GM03348 (cell line): ENCODE measurements at places on chromosomes 13 and 19.

DNA sequence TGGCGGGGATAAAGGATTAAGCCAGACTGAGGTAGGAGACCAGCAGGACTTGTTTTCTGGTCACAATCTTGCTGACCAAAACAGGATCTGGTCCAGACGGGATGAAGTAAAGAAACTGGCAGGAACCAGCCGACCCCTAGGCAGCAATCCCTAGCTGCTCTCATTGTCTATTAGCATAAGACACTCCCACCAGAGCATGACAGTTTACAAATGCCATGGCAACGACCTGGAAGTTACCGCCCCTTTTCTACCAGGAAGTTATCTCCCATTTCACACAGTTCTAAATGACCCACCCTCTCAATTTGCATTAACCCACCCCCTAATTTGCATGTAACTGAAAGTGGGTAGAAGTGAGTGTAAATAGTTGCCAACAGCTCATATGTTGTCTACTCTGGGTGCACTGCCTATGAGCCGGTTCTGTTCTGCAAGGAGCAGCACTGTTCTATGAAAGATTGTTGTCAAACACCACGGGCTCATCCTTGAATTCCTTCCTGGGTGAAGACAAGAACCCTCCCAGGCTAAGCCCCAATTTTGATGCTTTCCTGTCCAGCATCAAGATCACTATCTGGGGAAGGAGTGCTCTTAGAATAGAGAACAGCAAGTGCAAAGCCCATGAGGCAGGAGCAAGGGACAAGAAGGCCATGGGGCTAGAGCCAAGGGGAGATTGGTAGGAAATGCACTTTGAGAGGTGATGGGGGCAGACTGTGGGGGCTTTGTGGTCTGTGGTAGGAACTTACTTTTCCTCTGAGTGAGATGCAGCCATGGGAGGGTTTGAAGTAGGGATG, 13.9 kb upstream of the FBXO27 start:
- no peak for DNase-seq

- no peak for DNase-seq
These were observed at the start of gene CFD for GRCh38 chr19:858868-859843. Gene CFD, plus strand, starts transcription at chr19:859664. Its CDS starts 26 bp downstream, at chr19:859690.

GRCh38 chr19:32976223-32976805, 4.3 kb downstream of the FAAP24 start:
- peak; percentile 76 for DNase-seq

- DNase-seq, result peak; percentile 30
These were observed 33.8 kb upstream of the SGCG start for GRCh38 chr13:23146811-23147625.

DNA sequence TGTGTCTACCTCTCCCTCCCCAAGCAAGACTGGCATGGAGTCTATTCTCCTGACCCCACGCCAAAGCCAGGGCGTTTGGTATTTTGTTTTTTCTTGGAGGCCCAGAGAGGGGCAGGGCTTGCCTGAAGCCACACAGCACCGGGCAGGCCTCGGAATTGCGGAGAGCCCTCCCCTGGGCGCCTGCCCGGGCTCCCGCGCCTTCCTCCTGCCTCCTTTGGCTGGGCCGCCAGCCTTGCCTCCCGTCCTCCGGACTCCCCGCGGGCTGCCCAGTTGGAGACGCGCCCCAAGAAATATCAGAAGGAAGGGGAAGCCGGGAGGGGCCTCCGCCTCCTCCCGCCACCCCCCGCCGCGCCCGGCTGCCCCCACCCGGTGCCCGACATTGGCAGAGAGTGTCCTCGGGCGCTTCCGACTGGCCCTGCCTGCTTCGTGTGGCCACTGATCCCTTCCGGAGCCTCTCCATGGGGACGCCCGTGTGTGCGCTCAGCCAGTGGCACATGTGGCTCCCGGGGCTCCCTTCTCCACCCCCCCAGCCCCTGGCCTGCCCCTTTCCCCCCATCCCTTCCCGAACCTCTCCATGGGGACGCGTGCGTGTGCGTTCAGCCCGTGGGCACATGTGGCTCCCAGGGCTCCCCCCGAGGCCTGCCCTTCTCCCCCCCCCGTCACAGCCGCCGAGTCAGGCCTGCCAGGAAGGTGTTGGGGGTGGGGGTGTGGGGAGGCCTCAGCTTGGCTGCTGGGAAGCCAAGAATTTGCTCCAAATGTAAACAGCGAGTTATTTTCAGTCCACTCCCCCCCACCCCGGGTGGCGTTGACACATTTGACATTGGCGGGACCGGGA, 37.3 kb downstream of the NFIC start:
- peak; percentile 95 for DNase-seq

DNA sequence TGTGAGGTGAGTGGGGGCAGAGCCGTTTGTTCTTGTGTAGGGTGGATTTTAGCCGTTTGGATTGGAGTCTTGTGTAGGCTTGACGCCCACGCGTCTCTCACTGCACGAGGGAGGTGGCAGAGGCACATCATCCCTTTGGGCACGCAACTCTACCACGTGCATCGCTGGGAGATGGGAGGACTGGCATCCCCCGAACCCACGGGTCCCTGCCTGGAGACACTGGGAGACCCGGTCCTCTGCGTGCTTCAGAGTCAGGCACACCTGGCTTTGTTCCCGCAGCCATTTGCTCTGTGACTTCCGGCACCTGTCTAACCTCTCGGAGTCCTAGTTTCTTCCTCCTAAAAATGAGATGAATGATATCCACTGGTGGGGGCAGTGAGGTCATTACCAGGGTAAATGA, 6.4 kb downstream of the ARHGEF7 start:
- DNase-seq, result no peak

DNA sequence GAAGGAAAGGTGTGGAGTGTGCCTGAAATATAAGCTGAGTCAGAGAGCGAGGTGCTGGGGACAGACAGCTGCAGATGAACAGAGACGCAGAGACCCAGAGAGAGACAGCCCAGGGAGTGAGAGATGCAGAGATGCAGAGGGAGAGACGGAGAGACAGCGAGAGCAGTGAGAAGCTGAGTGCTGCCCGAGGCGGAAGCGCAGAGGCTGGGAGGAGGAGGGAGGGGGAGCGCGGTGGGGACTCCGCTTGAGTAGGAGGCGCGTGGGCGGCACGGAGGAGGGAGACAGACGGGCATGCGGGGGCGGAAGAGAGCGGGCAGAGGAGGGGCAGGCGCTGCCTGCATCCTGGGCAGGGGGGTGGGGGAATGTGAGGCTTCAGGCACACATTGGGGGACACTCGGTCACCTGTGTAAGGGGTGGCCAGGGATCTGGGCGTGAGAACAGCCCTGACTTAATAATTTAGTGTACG, 25.7 kb downstream of the SLC8A2 start:
- DNase-seq, result no peak

GRCh38 chr13:41419206-41419605, 38.1 kb upstream of the RGCC start:
- no peak for DNase-seq

GRCh38 chr19:53037101-53038097, 7.1 kb upstream of the ERVV-2 start:
- DNase-seq, result peak; percentile 76

DNA sequence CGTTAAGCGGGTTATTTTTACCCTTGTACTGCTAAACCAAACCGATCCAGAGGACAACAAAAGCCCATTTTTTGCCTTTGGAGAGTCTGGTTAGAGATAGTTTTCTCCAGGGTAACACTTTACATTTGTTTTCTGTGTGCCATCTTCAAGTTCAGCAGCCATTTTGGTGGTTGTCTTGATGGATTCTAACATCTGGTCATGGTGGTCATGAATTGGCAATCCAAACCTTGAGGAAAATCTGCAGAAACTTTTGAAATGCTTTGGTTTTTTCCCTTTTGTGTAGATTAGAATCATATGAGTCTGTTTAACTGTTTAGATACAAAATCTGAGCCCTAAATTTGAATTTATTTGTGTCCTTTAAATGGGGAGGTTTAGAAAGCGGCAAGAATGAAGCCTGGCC, 16.6 kb downstream of the HNRNPM start:
- DNase-seq, result no peak

DNA sequence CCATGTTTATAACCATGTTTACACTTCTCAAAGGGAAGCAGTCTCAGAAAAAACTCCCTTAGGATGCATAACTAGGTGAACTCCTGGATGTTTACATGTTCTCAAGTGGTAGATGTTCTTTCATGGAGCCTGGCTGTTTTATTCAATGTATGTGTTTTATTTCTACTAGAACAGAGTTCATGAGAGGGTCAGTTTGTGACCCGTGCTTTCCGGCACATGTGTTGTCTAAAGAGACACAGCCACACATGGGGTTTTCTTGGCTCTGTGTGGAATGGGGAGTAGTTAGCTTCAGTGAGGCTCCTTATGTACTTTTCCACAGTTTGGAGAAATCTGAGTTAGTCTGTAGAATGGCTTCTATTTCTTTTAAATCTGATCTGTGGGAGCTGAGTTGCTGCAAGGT, 60.9 kb downstream of the ATP8A2 start:
- no peak for DNase-seq

DNA sequence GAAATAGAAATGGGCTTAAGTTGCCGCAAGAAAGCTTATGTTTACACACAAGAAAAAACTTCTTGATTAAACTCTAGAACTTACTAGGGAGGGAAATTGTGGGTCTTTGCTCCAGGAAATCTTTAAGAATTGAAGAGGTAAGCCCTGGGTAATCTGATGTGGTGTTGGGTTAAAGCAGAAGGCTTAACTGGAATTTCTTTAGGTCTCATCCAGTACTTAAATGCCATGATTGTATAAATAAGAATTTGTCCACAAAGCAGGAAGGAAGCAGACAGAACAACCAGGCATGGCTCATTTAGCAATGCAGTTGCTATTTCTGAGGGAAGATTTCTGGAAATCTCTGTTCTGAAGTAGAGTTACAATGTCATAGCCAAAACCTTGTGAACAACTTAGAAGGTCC, 360.4 kb downstream of the KLF5 start:
- no peak for DNase-seq

- DNase-seq, result no peak
These were observed 10.3 kb downstream of the FREM2 start for GRCh38 chr13:38697197-38697596.

DNA sequence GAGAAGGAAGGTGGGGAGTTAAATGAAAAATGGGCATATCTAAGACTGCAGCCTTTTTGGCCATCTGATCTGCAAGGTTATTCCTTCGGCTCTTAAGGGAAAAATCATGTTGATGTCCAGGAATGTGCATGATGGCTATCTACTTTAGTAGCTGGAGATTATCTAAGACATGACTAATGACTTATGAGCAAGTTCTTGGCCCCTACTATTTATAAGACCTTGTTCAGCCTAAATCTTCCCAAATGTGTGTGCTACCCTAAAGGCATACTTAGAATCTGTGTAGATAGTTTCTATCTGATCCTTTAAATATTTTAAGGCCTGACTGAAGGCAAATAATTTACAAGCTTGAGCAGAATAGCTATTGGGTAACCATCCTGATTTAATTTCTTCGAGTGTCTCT, 41.8 kb upstream of the CD177 start:
- no peak for DNase-seq

DNA sequence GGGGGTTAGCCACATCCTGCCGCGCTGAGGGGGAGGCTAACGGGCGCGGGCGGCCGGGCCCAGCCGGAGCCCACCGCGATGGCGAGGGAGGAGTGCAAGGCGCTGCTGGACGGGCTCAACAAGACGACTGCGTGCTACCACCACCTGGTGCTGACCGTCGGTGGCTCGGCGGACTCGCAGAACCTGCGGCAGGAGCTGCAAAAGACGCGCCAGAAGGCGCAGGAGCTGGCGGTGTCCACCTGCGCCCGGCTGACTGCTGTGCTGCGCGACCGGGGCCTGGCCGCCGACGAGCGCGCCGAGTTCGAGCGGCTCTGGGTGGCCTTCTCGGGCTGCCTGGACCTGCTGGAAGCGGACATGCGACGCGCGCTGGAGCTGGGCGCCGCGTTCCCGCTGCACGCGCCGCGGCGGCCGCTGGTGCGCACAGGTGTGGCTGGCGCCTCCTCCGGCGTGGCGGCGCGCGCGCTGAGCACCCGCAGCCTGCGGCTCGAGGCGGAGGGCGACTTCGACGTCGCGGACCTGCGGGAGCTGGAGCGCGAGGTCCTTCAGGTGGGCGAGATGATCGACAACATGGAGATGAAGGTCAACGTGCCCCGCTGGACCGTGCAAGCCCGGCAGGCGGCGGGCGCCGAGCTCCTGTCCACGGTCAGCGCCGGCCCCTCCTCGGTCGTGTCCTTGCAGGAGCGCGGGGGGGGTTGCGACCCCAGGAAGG, 692 bp downstream of the RGS9BP start:
- no peak for DNase-seq

DNA sequence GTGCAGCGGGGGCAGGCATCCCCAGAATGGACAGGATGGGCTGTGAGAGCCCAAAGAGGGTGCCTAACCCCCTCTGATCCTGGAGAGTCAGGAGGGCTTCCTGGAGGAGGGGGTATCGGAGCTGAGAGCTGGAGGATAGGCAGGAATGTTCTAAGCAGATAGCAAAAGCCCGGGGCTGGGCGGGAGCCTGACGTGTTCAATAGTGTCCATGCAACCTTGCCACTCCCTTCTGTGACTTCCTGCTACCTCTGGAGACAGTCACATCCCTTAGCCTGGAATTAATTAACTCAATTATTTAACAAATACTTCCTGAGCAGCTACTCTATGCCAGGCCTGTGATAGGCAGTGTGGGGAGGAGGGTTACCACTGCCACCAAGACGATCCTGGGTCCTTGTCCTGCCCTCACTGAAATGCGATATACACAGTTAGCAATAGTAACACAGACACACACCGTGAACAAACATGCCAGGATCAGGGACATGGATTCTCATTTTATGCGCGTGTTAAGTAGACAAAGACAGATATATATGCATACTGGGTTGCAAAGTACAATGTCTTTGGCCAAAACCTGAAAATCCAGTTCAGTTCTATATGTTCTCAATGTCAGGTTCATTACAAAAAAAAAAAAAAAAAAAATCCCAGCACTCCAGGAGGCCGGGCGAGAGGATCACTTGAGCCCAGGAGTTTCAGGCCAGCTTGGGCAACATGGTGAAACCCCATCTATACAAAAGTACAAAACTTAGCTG, 10.7 kb downstream of the AP2S1 start:
- peak; percentile 2 for DNase-seq

- DNase-seq, result peak; percentile 57
These were observed 5.9 kb upstream of the ARGLU1 start for GRCh38 chr13:106573868-106574267.
